ENCODE measurements at places on chromosomes 1 and 21. TPM values are rescaled to one million over a fixed set of nuclear protein-coding genes. Genes with fewer than 3 reads are reported as not detected.
A peak's percentile ranks its signal among the peaks of the same experiment; 100 is the strongest.

DNA sequence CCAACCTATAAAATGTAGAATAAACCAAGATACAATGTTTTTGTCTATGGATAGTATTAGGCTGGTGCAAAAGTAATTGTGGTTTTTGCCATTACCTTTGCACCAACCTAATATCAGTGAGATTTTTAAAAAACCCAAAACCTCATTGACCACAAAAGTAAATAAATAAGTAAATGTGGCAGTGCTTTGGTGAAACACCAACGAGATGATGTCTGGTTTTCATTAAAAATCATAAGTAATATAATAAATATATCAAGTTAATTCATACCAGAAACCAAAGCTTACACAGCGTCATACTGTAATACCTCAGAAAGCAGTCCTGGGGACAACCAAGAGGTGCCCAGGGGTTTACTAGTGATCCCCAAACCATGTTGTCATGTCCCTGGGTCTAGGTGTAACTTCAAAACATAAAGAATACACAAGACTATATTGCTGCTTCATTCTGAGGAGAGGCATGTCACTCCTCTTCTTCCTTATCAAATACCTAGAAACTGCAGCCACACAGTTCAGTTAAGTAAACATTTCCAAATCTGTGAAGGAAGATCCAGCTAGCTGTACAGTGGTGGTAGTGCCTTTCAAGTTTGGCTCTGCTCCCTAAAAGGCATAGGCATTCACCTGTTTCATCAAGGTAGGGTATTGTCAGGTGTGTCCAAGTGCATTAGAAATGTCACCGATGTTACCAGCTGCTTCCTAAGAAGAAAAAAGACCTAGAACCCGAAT is 51.6 kb upstream of the ZC3H11B start:
- no peaks in the 10 kb centered on the region for H3K27me3 ChIP-seq
- peaks cover 4% of the 10 kb centered on the region for H3K4me1 ChIP-seq
- H3K4me3 ChIP-seq, result no peak overlapping the region
- no peak overlapping the region for H3K27ac ChIP-seq

DNA sequence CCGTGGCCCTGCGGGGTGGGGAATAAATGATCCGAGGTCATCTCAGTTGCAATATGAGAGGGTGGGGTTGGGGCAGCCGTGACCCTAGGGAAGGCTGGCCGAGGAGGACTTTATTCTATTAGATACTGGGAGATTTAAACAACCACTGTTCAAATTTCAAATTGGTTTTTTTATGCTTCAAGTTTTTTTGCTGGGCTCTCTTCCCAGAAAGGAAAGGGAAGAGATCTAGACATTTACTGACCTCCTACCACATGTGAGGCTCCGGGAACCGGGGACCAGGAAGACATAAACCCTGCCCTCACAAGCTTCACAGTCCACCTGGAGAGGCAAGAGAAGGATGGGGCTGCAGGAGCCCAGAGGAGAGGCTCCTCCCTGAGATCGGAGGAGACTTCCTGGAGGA is 207.3 kb downstream of the FOXD2 start:
- H3K27ac ChIP-seq, result no peak overlapping the region
- no peak overlapping the region for H3K4me3 ChIP-seq
- H3K27me3 ChIP-seq, result no peaks in the 10 kb centered on the region
- no peaks in the 10 kb centered on the region for H3K4me1 ChIP-seq
- no peak for DNase-seq
- no peaks in the 10 kb centered on the region for H3K36me3 ChIP-seq

GRCh38 chr1:11156441-11156840 is 32.7 kb upstream of the ANGPTL7 start:
- H3K36me3 ChIP-seq, result no peaks in the 10 kb centered on the region
- H3K27ac ChIP-seq, result peak overlapping the region; percentile 88
- DNase-seq, result no peak
- peaks cover 26% of the 10 kb centered on the region for H3K4me1 ChIP-seq
- H3K27me3 ChIP-seq, result no peaks in the 10 kb centered on the region

DNA sequence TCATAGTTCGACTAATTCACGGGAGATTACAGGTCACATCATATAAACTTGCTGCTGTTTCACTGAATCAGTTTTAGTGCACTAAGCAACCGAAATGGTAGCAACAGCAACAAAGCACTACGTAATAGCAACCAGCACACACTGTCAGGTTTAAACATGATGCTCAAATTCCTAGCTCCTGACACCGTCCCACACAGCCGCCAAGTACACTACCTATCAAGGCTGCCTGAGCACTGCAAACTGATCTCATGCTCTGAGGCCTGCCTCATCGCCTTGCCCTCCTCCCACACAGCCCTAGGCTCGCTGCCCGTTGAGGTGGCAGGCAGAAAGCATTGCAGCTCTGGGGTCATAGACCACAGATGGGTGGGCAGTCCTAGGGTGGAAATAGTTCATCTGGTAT is 12.4 kb downstream of the LAMC2 start:
- H3K27me3 ChIP-seq, result no peaks in the 10 kb centered on the region
- no peak for DNase-seq
- no peaks in the 10 kb centered on the region for H3K36me3 ChIP-seq

DNA sequence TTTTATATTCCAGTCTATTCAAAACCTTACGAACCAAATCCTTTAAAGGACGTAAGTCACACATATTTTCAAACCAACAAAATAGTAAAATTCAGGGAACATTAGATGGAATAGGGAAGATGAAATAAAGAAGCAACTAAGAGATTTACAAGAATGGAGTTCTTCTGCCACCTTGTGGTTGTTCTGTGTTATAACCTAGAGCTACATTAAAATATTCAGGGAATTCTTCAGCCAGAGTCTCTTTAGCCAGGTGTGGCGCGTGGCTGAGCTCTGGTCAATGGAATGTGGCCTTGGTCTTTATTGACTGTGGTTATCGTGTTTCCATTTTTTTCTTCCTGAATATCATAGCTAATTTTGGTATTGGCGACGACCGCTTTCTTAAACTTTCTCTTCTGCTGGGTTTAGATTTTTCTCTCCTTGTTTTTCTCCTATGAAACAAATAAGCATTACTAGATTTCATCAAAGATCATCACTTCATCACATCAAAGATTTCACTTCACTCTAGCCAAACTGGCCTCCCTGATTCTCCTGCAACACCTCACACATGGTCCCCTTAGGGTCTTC is 221.3 kb downstream of the MRPL39 start:
- H3K27me3 ChIP-seq, result no peaks in the 10 kb centered on the region
- H3K27ac ChIP-seq, result no peak overlapping the region
- peaks cover 5% of the 10 kb centered on the region for H3K4me1 ChIP-seq
- no peaks in the 10 kb centered on the region for H3K36me3 ChIP-seq

DNA sequence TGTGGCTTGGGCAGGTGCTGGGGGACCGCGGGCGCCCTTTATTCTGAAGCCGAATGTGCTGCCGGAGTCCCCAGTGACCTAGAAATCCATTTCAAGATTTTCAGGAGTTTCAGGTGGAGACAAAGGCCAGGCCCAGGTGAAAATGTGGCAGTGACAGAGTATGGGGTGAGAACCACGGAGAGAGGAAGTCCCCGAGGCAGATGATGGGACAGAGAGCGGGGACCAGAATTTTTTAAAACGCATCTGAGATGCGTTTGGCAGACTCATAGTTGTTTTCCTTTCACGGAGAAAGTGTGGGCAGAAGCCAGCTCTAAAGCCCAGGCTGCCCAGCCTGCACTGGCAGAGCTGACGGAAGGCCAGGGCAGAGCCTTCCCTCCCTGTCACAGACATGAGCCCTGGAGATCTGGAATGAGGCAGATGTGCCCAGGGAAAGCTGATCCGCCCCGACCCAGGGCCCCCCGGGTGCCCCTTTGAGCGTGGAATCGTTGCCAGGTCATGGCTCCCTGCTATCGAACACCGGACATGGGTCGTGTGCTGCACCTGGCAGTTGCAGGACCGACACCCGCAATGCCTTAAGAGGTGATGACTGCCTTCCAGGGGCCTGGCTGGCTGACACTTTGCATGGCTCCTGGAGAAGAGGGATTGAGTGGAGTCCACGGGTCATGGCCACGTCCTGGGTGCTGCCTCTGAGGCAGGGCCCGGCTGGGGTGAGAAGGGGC is 6.5 kb upstream of the SLX9 start:
- no peak overlapping the region for H3K4me3 ChIP-seq
- no peaks in the 10 kb centered on the region for H3K27me3 ChIP-seq
- DNase-seq, result no peak
- no peaks in the 10 kb centered on the region for H3K4me1 ChIP-seq
- no peaks in the 10 kb centered on the region for H3K36me3 ChIP-seq

PATJ gene
- 25.8 TPM for total RNA-seq

OR2L2 gene
- not detected for total RNA-seq

All from tibial nerve (tissue), 4 donors.